Bronchus fibroblast of lung (primary cell): ENCODE measurements at places on chromosomes 3 and 15. TPM values are rescaled to one million over a fixed set of nuclear protein-coding genes. Genes with fewer than 3 reads are reported as not detected.

SENP7 gene
- total RNA-seq, result 5.5 and 7.1 TPM in 2 replicates

PEX11A gene
- 3.7 and 4.9 TPM in 2 replicates for total RNA-seq

SLC12A1 gene
- not detected in 2 replicates for total RNA-seq

ACP3 gene
- total RNA-seq, result 3.1 and 4.7 TPM in 2 replicates

FEZF2 gene
- not detected in 2 replicates for total RNA-seq
